ENCODE measurements at places on chromosomes 12 and 14.

GRCh38 chr12:57954768-57955167 is 13.4 kb downstream of the ATP23 start:
- no peak for DNase-seq

- no peak for DNase-seq
Measured at GRCh38 chr12:5230156-5230555, 186.5 kb downstream of the KCNA5 start.

DNA sequence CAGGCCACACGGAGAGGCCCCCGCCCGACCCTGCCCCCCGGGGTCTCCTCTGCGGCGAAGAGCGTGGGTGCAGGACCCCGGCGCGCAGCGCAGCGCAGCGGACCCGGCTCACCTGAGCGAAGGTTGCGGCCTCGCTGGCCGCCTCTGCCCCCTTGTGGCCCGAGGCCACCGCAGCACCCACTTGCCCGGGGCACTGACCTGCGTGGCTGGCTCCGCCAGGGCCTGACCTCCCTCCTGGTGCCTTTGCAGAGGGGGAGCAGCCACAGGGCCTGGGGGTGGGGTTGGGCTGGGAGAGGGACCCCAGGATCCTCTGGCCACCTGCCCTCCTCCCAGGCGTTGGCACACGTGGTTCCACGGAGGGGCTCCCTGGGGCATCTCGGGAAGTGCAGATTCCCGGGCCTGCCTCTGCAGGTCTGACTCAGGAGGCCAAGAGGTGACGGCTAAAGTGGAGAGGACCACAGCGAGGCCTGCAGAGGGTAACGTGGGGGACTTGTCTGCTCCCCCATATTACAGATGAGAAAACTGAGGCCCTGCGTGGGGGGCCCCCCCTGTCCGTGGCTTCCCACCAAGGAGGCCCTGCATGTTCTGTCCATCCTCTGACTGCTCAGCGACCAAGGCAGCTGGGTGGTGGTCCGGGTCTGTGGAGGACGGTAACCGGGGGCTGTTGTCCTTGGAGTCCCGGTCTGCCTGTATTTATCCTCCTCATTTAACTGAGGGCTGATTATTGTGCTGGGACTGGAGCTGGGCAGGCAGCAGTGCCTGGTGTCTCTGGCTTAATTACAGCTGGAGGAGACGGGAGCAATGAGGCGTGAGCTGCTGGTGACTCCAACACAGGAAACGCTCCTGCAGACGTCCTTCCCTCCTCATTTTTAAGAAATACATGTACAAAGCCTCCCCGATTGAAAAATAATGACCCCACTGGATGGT is 67.9 kb upstream of the BEGAIN start:
- no peak for DNase-seq

DNA sequence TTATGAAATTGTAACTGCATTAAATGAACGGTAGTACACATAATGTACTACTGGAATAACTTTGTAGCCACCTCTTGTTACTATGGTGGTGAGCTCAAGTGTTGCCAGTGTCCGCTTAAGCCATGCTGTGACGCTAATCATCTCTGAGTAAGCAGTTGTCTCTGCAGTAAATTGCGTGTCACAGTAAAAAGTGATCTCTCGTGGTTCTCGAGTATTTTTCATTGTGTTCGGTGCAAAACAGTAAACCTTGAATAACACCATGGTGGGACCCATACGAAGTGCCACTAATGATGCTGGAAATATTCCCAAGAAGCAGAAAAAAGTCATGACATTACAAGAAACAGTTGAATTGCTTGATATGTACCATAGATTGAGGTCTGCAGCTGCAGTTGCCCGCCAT is 524.8 kb downstream of the SOX5 start:
- DNase-seq = no peak

- DNase-seq = peak; percentile 28
Measured at GRCh38 chr12:105476616-105477015, 146.1 kb downstream of the C12orf75 start.

- DNase-seq = no peak
Measured at GRCh38 chr12:125220404-125221273, 155.4 kb downstream of the AACS start.

DNA sequence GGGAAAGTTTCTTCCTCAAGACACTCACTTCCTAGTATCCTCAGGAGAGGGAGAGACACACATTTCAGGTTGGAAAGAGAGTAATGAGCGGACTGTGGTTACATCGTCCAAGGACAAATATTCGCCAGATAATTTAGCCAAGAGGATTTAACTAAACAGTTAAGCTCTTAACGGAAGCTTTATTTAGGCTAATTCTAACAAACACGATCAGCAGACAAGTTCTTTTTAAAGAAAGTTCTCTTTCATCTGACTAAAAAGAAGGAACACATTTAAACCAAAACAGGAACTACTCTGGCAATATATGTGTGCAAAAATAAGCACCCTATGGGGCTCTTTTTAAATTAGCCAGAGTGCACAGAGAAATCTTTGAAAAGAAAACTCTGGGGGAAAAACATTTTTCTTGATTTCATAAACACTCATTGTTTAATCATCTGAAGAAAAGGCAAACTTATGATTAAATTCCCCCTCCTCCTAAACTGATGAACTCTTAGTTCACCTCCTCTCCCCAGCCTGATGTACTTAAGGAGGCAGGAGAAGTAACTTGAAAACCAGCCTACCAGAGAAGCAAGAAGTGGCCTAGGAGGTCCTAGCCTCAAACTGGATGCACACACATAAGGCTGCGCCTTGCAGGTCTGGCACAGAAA is 13.3 kb upstream of the BTG1 start:
- DNase-seq = no peak

- no peak for DNase-seq
Measured at GRCh38 chr12:111330800-111331752, 37.8 kb downstream of the PHETA1 start.

GRCh38 chr14:64708148-64709004 is 4.2 kb downstream of the PLEKHG3 start:
- no peak for DNase-seq

DNA sequence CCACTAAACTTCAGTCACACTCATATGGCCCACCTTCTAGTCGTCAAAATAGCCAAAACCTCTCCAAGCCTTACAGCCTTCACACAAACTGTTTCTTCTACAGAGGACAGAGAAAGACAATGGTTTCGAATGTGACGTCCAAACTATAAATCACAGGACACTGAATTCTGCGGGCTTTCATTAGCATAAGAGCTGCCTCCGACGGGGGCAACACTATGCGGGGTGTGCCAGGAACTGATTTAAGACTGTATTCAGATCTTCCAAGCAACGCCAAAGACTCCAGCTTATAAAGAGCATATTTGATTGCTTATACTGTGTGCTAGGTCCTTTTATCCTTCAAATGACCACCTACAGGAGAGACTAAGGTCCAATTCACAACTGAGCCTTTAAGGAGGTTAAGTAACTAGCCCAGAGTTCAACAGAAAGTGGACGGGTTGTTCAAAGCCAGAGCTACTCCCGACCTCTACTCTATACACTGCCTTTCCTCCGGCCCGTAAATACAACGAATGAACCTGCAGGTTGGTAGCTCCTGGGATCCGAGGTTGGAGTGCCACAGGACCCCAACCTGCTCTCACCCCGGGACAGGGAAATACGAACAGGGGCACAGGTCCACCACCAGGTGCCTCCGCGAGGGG is 575 bp downstream of the L2HGDH start:
- no peak for DNase-seq

DNA sequence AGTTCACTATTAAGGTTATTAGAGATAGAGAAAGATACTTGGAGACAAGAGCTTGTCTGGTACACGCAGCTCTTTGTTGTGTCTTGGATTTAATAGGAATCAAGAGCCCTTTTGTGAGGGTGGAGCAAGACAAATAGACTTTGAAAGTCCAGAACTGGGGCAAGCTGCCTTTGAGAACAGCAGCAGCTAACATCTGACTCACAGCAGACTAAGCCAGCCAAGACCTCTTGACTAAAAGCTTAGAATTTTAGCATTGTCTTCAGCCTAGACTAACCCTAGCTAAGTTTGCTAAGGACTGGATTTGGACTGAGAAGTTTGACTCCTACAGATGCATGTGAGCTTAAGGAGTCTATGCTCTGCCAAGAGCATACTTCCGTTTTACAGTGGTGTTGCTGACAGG is 201.9 kb upstream of the RBM19 start:
- DNase-seq = no peak

GRCh38 chr12:111937429-111937828 is 75.5 kb downstream of the TMEM116 start:
- DNase-seq = no peak

All from GM12878 (cell line).